NCI-H2171 (cell line): ENCODE measurements at places on chromosomes 2 and 18.

GRCh38 chr18:63290821-63291200 lies 28.8 kb downstream of the BCL2 start:
- no peak for DNase-seq

DNA sequence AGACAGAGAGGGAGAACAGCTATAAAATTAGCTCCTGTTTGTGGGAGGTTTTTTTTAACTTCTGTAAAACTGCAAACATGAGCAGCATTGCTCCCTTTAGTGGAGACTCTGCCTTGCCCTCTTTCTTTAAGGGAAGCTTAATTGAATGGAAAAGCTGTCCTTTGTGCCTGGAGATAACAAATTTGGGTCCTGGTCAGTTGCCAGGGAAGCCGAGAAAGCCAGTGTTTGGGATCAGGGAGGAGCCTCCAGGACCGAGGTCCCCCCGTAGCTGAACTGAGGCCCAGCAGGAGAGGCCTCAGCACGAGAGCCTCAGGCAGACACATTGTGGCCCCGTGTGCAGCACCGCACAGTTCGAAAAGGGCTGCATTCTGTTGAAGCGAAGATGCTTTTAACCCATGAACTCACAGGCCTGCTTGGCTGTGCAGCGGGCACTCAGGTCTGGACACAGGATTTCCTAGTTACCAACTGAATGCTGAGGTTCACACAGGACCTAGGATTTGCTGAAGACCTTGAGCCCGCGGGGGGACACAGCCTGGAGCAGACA lies 369.7 kb downstream of the DCDC2C start:
- DNase-seq, result no peak

GRCh38 chr2:54550547-54550946 lies 94.4 kb downstream of the SPTBN1 start:
- no peak for DNase-seq

GRCh38 chr2:180678625-180678972 lies 301.8 kb upstream of the UBE2E3 start:
- no peak for DNase-seq

GRCh38 chr2:168064011-168064998 lies 183.1 kb downstream of the STK39 start:
- DNase-seq, result no peak

DNA sequence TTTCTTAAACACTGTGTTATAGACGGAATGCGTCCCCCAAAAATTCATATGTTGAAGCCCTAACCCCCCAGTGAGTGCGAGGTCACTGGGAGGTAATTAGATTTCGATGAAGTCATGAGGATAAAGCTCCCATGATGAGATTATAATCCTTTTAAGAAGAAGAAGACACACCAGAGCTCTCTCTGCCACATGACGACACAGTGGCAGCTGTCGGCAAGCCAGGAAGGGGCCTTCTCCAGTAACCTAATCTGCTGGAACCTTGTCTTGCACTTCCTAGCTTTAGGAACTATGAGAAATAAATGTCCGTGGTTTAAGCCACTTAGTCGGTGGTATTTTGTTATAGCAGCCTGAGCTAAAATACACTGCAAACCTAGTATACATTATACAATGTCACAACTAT lies 12.3 kb downstream of the TMEM237 start:
- no peak for DNase-seq

DNA sequence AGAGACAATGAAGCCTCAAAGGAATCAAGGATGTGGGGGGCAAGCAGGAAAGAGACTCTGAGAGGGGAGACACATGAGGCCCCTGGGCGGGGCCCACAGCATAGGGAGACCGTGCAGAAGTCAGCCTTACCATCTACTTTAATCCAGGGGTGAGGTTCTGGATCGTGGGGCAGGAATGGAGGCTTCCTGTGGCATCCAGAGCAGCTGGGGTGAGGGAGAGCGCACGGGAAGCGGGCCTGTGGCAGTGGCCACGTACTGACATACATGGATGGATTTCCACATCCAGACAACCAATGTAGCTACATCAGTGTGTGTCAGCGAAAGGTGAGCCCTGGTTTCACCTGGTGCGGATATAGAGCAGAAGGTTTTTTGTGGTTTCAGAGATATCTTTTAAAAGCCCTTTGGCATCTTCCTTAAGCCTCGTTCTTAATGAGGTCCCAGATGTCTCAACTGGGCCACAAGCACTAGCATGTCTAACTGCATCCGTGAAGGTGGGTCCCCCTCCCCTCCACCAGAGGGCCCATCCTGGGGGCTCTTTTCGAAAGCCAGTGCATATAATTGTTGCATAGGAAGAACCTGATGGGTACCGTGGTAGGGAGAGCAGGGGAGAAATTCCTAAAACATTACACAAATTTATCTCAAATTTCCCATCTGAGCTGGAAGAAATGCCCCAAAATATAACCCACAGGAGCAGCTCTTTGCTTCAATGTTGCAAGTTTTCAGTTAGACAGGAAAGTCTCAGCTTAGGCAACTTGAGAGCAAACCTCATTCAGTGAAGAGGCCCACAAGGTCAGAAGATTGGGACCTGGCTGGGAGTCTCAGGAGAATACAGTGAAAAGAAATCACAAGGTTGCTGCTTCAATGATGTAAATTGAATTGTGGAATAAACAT lies 90.9 kb downstream of the SP3 start:
- DNase-seq, result no peak
